GM13977 (cell line): ENCODE measurements at places on chromosomes 5 and 9.

DNA sequence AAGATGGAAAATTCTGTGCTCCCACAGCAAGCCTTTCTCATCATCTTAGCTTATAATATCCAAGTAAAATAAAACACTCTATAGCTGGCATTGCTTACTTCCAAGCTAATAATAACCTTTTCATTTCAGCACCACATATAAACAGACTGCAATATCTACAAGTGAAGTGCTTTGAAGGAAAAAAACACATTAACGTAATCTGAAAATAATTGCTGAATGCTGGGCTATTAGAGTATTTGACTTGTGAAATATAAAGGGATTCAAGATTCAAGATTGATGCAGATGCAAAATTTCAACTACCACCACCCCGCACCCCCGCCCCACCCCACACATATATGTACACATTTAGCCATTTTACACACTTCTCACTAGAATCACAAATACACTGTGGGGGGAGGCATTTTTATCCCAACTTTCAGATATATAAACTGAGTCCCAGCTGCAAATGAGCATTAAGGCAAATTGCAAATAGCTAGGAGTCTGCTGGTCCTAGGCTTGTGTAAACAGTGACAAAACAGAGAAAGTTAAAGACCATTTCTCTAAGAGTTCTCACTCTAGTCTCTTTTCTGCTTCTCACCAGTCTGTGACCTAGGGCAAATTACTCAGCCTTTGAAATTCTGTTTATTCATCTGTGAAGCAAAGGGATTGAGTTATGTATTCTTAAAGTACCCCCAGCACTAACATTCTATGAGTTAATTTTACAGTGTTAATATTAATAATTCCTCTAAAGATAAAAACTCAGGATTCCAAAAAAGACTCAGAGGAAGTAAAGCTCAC lies 489.4 kb downstream of the PRELID2 start:
- DNase-seq: no peak

DNA sequence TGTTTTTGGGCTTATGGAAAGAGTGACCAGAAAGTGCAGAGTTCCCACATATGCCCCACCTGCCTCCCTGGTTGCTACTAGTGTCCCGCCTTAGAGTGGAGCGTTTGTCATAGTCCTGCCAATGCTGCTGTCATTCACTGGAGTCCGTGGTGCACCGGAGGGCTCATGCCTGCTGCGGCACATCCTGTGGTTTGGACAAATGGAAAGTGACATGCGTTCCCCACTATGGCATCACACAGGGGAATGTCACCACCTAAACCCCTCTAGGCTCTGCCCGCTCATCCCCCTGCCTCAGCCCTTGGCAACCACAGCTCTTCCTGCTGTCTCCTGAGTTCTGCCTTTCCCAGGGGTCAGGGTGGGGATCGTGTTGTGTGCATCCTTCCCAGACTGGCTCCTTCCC lies 29.2 kb downstream of the IRX4 start:
- DNase-seq: no peak

DNA sequence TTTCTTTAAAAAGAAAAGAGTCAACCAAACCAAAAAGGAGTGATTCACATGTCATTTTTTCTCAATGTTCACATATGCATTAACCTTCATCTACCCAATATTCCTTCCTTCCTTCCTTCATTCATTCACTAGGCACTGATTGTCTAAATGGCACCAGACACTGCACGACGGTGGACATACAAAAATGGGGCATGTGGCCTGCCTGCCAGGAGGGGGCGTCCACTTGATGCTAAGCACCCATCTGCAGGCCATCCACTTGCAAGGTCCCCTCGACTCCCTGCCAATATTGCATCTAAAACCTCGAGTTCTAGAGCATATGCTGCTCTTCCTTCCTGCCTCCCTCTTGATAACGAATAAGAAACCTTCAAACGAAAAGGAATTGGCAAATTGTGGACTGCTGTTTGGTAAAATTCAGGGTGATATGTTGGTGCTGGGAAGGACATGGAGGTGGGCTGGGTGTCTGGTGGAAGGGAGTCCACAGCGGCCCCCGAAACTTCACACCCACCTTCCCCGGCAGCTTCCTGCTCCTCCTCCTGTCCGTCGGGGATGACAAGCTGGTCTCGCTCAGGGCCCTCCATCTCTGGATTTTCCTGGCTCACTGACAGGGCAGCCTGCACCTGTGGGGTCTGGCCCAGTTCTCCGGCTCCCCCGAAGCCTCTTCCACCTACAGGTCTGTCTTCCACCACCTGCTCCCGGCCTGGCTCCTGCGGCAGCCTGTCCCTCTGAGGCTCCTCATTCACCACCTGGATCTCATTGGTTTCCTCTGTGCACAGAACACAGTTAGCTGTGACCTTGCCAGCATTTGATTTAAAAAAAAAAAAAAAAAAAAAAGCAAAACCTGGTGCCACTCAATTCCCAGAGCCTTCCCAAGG lies 64.3 kb downstream of the GOLM1 start:
- peak; percentile 57 for DNase-seq

GRCh38 chr9:6187272-6187671 lies 28.3 kb upstream of the IL33 start:
- no peak for DNase-seq

GRCh38 chr5:159105145-159106053 lies 5.7 kb upstream of the EBF1 start:
- no peak for DNase-seq

GRCh38 chr9:75138260-75139040 lies 50.1 kb downstream of the OSTF1 start:
- DNase-seq: no peak

GRCh38 chr9:70374962-70375618 lies 39.4 kb downstream of the KLF9 start:
- no peak for DNase-seq

DNA sequence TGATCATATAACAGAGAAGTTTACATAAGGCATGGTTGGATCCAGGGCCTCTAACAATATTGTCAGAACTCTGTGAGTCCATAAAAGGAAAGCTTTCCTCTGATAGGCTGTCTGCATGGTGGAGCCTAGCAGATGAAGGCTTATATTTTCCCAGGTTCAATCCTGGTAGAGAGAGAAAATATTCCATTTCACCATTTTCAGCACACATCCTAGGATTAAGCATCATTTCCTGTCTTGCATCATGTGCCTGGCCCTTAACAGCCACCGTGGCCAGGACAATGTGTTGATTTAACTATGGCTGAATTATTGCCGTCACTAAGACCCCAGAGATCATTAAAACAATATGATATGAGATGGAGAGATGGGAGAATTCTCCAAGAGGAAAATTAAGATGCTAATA lies 90.9 kb upstream of the GRIA1 start:
- DNase-seq: no peak

- DNase-seq: no peak
These were observed 499 bp upstream of the TMEM232 start for GRCh38 chr5:110727025-110727314.

- DNase-seq: no peak
These were observed 8.1 kb upstream of the TMEM215 start for GRCh38 chr9:32775283-32775682.

- DNase-seq: no peak
These were observed 136.3 kb downstream of the MED27 start for GRCh38 chr9:131943351-131943841.

GRCh38 chr9:130283539-130284248 lies 18.1 kb downstream of the HMCN2 start:
- no peak for DNase-seq

DNA sequence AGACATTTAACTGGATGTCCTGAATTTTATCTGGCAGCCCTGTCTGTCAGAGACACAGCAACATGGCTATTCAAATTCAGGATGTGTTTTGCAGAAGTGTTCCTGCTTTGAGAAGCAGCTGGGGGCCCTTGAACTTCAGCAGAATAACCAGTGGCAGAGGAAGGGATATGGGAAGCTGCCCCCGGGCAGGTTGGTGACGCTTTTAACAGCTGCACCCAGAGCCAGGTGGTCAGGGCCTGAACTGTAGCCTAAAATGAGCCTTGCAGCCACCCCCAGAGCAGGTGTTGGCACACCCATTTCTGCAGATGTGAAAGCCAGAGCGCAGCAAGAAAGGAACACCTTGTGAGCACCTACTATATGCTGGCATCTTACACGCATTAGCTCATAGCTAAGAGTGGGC lies 128.7 kb upstream of the BOD1 start:
- peak; percentile 34 for DNase-seq

- DNase-seq: no peak
These were observed 23.8 kb upstream of the IQGAP2 start for GRCh38 chr5:76379316-76379715.

GRCh38 chr5:111120911-111121310 lies 28.8 kb downstream of the WDR36 start:
- DNase-seq: no peak

DNA sequence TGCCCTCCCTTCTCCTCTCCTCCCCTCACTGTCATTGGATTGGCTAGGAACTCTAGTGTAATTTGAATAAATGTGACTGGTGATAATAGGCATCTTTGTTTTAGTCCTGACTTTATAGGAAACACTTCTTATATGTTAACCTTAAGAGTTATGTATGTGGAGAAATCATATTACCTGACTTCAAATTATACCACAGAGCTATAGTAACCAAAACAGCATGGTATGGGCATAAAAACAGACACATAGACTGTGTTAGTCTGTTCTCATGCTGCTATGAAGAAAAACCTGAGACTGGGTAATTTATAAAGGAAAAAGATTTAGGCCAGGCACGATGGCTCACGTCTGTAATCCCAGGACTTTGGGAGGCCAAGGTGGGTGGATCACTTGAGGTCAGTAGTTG lies 9.4 kb downstream of the MRRF start:
- DNase-seq: no peak

GRCh38 chr9:79568337-79569101 lies 3.2 kb upstream of the TLE4 start:
- DNase-seq: peak; percentile 13

GRCh38 chr5:14851999-14852526 lies 19.5 kb downstream of the ANKH start:
- no peak for DNase-seq

DNA sequence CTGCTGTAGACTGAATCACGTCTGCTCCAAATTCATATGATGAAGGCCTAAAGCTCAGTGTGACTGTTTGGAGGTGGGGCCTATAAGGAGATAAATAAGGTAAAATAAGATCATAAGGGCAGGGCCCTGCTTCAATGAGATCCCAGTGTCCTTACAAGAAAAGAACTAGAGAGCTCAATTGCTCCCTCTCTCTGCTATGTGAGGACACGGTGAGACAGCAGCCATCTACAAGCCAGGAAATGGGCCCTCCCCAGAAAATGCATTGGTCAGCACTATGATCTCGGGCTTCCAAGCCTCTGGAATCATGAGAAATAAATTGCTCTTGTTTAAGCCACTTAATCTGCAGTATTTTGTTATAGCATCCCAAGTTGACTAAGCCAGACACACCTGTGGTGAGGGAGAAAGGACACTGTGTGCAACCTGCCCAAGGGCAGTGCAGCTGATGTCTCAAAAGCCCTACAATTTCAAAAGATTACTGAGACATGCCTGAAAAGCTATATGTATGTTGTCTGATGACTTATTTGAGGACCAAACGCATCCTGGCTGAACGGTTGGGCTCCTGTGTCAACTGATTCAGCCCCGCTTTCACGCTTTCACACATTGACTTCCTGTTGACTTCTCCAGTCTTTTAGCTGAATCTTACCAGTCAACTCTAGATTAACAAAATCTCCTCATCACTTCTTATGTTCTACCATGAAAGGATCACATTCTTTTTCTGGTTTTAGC lies 13.2 kb downstream of the GZMK start:
- DNase-seq: peak; percentile 24

DNA sequence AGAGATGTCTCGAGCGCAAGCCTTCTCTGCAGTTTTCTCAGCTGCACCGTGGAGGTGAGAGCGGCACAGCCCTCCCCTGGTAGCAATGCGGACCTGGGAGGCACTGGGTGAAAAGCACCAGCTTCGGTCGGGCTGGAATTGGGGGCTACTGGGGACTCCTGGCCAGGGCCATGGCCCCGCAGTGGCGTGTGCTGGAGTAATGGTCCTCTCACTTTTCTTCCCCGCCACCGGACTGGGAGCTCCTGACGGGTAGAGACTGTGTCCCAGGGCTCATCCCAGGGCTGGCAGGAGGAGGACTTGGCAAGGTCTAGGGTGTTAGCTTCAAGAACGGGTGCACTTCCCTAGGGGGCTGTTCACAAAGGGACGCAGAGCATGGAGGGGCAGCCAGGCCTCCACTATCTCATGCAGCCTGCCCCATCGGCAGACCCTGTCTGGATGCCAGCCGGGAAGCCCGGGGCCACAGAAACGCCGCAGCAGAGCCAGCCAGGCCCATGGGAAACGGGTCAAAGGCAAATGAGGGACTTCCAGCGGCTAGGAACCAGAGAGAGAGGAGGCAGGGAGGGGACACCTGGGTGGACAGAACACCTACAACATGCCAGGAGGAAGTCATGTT lies 92.6 kb upstream of the MVB12B start:
- no peak for DNase-seq

DNA sequence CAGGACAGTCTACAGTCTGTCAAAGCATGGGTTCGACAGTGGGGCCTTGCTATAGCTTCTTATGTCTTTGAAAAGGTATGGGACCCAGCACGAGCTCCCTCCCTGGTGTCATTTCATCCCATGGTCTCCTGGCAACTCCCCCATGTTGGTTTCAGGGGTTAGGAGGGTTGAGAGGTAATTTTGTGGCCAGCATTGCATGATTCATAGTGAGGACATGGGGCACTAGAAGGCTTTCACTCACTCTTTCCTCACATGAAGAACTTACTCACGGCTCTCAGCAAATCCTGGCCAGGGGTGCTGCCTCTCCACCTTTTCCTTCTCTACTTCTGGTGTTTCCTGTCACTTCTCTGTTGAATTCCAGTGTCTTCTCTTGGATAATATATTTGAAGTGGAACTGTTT lies 134.7 kb upstream of the TNPO1 start:
- no peak for DNase-seq

DNA sequence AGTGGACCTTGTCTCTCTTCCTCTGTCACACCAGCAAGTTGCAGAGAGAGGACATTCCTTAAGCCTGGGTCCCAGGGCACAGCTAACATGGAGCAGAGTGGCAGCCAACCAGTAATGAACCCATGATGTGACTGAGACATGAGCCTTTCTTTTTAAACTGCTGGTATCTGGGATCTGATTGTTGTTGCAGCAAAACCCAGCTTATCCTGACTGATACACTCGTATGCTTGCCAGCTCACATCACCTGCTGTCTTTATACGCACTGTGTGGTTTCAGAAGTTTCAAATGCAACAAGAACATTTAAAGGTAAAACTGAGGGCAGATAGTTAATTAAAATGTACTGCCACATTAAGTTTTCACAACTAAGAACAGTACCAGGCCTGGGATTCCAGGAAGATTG lies 97.1 kb downstream of the HSD17B3 start:
- DNase-seq: no peak

DNA sequence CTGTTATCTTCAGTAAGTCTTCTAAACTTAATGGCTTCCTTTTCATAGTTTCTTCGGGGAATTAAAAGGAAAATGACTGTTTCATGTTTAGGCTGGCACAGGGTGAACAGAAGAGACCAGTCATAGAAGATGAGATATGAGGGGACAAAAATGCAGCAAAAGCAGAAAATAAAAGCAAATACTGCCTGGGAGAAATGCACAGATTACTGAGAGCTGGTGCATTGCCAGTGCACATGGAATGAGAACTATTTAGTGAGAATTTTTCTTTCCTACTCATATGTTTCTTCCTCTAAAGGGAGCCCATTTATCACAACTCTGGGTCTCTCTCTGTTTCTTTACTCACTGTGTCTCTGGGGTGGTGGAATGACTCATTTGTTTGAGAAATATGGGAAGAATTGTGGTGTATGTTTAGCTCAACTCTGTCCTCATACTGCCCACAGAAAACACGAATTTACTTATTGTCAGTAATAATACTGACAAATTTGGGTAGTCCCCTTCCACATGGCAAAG lies 25.9 kb upstream of the ANKRD55 start:
- peak; percentile 24 for DNase-seq
